ENCODE measurements at places on chromosomes 2 and 18.

DNA sequence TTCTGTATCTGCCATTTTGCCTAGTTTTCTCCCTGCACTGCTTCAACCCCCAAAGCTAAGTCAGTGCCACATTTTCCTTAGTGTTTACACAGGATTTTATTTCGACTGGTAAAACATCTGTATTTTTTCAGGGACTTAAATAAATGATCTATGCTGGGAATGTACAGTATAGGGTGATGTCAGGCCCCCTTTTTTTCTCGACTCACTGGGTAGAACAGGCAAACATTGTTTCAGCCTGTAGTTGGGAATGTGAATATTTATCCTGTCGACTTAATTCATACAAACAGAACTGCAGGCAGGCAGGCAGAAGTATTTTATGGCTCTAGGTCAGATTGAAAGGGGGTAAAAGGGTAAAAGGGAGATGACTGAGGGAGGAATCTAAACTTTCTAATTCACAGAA lies 123.5 kb upstream of the ZFP36L2 start:
- no peak for DNase-seq

DNA sequence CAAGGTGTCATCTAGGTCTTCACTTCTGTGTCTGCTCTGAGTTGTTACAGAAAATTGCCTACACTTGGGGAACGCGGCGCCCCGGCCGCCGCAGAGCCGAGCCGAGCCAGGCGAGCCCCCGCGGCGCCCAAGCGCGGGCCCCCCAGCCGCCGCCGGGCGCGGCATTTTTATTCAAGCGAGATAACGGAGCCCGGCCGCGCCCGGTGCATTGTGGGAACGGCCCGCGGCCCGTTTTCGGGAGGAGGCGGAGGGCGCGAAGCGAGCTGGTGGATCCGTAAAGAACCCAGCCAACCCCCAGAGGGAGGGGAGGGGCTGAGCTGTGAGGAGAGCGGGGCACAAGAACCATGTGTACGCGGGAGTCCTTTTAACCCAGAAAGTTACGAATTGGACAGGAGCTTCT lies 191.8 kb downstream of the FTCDNL1 start:
- no peak for DNase-seq

DNA sequence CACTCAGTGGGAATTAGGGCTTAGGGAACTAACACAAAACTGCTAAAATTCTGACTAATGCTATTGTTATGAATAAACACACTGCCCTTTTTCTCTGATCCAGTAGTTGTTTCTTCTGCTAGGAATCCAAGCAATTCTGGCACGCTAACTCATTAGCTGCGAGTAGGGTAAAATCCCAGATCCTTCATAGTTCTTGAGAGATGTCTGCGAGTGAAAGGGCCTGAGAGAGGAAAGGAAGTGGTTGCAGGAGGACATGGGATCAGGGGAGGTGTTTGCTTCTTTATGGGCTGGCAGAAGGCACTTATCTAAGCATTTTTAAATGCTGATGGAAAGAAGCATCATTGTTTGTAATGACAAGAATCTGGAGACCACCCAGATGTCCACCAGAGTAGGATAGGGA lies 9.4 kb downstream of the MAP3K19 start:
- no peak for DNase-seq

GRCh38 chr2:85926931-85927661 lies 38.3 kb upstream of the ST3GAL5 start:
- DNase-seq: no peak

DNA sequence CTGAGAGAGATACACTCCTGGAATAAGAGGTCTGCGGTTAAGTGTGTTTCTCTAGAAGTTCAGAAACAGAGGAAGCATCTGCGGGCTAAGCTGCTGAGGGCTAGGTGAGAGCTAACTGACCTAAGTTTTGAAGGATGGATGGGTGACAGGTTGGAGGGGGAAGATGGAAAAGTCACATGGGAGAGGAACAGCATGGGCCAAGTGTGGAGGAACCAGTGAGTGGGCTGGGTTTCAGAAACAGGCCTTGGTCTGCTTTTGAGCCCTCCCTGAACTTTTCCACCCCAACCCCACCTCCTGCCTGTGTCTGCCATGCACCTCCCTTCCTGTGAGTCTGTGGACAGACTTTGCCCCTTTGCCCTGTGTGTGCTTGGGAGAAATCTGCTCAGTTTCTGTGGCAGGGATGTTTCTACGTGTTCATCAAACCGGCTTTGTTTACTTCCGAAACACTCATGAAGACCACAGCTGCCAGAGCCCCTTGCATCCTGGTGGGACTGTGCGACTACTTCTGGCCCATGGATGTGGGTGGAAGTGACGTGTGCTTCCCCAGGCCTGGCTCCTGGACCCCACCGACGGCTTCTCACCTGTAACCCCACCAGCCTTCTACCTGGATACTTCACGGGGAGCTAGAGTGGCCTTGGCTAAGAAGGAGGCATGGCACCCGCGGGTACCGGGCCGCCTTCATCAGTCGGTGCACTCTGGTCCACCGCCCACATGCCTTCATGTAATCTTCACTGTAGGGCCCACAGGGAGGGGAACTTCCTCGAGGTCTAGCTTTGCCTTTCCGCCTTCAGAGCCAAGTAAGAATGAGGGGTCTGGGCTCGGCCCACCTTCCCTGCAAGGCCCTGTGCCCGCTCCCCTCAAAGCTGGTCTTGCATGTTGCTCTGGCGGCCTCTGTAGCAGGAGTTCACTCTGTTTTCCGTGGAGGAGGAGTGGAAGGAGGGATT lies 1.4 kb upstream of the HPCAL1 start:
- no peak for DNase-seq

DNA sequence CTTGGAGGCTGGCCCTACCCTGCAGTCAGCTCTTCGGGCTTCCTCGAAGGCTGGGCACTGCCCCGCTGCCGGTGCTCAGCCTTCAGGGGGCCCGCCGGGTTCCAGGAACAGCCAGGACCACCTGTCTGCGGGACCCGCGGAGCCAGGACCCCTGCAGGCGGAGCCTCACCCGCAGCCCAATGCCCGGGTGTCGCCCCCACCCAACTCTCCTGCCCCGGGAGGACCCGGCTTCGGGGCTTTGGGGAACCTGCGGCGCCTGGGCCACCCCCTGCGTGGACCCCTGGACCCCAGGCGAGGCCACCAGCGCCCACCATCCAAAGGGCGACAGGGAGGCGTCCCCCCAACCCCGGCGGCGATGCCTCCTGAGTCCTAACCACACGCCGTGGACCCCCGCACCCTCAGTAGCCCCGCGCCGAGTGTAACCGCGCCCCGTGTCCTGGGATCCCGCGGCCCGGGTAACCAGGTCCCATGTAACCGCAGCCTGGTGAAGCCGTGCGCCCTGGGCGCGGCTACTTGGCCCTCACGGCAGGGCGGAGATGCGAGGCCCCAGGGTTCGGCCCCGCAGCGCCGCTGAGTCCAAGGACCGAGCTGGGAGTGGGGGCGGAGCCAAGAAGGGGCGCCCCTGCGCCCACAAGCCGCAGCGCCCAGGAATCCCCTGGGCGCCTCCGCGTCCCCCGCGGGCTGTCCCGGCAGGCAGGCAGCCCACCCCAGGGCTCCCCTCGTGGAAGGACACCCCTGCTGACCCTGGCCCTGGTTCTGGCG lies 11.0 kb upstream of the UBE2F start:
- no peak for DNase-seq

DNA sequence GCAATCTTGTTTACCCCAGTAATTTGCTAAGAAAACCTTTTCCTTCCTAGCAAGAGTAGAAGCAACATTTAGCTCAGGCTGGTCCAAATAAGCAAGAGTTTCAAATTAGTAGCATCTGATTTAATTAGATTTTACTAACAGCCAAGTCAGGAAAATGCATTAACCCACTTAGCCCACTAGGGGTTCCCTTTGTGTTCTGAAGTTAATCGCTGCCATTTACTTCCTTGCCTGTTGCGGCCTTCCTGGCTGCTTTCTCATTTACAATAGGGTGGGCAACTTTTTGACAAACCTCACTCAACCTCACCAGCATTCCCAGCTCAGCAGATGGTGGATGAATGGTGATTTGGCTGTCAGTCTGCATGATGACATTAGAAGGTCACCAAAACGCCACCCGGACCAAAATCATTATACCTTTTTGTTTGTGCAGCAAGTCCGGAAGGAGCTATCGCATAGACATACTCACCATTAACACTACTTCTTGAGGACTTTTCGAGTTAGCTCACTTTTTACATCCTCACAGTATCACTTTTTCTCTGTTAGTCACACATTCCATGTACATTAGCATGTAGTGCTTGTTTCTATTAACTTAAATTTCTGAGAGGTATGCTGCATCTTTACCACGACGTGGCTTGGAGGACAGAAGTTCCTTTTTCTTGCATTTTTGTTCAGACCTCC lies 101.5 kb upstream of the SETBP1 start:
- DNase-seq: no peak

GRCh38 chr2:71798266-71799012 lies 345.1 kb downstream of the DYSF start:
- DNase-seq: no peak

DNA sequence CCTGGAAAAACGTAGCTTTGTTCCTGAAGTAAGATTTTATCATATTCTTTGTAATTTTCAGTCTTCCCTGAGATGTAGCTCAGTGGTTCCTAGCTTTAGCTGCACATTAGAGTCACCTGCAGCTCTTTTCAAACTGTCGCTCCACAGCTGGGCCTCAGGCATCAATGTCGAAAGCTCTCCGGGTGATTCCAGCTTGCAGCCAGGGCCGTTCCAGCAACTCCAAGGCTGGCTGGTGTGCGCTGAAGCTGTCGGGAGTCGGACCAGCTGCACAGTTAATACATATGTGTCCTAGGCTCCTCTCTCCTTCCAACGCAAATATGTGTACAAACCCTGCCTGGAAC lies 609 bp upstream of the ZNF2 start:
- no peak for DNase-seq

GRCh38 chr2:69217333-69218080 lies 169.5 kb downstream of the GFPT1 start:
- no peak for DNase-seq

DNA sequence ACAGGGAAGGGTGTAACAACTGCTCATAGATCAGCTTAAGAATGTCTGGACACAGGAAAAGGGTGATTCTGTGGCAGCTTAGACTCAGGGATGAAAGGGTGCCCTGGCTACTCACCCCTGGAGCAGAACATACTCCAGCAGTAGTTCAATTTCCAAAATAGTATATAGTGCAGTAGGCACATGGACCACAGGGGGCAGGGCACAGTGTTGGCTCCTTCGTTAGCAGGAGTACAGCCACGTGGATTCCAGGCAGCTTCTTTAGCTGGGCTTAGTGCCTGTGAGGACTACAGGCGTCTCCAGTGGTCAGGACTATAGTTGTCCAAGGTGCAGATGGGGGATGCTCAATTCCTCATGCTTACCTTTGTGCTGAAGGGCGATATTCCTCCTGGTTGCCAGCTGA lies 277.5 kb upstream of the DDX18 start:
- DNase-seq: no peak

DNA sequence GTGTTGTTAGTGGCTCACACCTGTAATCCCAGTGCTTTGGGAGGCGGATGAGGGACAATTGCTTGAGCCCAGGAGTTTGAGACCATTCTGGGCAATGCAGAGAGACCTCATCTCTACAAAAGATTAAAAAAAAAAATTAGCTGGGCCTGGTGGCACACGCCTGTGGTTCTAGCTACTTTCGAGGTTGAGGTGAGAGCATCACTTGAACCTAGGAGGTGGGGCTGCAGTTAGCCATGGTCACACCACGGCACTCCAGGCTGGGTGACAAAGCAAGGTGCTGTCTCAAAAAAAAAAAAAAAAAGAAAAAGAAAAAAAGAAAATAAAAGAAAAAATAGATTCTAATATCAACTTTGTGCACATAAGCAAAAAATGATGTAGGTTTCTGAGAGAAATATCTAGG lies 1492.5 kb upstream of the TMEFF2 start:
- DNase-seq: no peak

GRCh38 chr2:226898897-226899296 lies 63.0 kb downstream of the RHBDD1 start:
- no peak for DNase-seq

DNA sequence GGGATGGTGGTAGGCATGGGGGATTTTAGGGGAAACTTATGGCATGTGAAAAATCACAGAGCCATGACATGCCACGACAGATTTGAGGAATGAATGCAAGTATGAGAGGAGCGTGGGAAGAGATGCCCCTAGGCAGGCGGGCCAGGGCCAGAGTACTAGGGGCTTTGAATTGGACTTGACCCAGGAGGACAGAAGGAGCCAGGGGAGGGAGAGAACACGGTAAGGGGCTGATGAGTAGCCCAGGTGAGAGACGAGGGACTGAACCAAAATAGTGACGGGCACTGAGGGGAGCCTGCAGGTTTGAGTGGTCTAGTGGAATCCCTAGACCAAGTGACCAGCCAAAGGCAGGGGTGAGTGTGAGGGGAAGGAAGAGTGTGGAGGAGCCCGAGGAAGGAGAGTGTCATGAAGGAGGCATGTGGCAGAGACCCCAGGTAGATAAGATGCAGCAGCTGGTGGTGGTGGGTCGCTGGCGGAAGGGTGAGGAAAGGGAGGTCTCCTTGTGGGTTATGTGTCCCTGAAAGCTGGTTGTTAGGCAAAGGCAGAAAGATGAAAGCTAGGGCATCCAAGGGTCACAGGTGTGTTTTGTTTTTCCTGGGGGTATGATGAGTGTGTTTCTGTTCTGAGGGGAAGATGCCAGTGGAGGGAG lies 48.7 kb downstream of the ZBTB7C start:
- DNase-seq: no peak

GRCh38 chr2:219426534-219427136 lies 8.0 kb upstream of the SPEG start:
- no peak for DNase-seq

DNA sequence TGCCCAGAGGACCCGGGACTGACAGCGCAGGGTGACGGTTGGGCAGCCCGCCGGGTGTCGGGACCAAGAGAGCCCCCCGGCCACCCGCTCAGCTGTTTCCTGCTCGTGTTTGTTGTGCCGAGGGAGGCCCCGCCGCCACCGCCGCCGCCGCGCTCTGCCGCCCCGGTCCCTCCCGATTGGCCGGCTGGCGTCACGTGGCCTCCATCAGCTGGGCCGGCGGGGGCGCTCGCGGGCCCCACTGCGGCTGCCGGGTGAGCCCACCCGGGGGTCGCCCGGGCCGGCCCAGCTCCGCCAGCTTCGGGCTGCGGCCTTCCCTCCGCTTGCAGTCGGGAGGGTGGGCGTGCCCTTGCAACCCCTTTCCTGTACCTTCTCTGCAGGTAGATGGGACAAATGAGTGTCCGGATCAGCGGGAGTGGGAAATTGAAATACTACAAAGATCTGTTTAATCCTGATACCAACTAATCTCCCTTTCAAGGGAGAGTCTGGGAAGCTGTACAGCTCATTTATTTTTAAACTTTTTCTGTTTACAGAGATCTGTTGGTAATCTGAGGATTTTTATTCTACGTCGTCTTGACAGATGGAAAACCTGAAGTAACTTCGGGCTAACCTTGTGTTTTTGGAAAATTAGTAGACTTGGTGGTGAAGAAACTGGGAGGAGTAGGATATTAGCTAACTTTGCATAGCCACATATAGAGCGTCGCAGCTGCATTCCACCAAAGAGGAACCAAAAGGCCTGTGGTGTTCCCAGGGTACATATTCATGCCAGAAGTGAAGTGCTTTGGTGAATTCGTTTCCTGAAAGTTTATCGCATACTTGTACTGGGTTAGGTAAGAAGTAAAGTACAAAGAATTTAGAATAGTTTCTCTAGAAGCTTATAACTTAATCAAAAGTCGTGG lies 1.2 kb downstream of the YPEL5 start:
- DNase-seq: peak; percentile 63

- DNase-seq: no peak
Measured at GRCh38 chr2:120747281-120747680, 11.6 kb downstream of the GLI2 start.

- peak; percentile 79 for DNase-seq
Measured at GRCh38 chr2:55282110-55282917, 13.3 kb upstream of the MTIF2 start.

GRCh38 chr2:67955748-67956603 lies 106.8 kb downstream of the C1D start:
- no peak for DNase-seq

GRCh38 chr18:68445136-68445535 lies 269.8 kb downstream of the TMX3 start:
- DNase-seq: no peak

Measured in effector memory CD4-positive, alpha-beta T cell (primary cell).